NCI-H526 (cell line): ENCODE measurements at places on chromosomes 3 and 15.

DNA sequence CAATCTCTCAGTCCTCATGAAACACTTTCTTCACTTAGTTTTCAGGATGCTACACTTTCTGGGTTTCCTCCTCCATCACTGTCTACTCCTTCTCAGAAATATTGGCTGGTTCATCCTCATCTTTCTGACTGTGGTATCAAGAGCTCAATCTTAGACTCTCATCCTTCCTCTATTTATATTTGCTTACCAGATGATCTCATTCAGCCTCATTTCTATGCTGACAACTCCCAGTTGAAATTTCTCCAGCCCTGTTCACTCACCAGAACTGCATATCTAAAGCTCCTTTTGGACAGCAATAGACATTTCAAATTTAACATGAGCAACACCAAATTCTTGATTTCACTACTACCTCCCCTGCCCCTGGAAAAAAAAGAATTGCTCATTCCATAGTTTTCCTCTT, 48.0 kb upstream of the FBN1 start:
- DNase-seq, result no peak

- DNase-seq, result no peak
Observed at GRCh38 chr3:152997526-152997925, 162.6 kb downstream of the P2RY1 start.

GRCh38 chr3:41260063-41260450, 60.8 kb downstream of the CTNNB1 start:
- DNase-seq, result no peak

DNA sequence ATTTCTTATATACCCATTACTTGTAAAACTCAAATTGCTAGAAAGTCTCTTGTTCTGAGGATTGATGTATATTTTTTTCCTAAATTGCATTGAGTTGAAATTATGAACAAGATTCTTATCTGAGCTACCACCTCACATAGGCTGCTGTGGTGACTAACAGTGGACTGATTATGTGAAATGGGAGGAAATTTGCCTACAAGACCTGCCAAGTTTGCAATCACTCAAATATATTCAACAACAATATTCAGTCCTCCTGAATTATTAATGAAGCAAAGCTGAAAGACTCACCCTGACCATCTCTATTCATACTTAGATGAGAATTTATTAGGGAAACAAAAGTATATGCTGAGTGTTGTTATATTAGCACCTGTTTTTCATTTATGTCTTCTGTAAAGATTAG, 412.6 kb upstream of the SEMA6D start:
- DNase-seq, result peak; percentile 55

DNA sequence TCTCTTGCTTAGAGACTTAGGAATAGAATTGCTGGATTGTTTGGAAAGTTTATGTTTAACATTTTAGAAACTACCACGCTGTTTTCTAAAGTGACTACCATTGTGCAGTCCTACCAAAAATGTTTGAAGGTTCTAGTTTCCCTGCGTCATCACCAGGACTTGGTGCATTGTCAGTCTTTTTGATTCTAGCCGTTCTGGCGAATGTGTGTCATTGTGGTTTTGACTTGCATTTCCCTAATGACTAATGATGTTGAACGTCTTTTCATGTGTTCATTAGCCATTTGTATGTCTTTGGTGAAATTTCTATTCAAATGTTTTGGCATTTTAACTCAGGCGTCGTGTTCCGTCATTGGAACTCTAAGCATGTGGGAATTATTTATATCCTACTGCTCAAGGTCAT, 58.0 kb downstream of the CHD2 start:
- DNase-seq, result no peak

DNA sequence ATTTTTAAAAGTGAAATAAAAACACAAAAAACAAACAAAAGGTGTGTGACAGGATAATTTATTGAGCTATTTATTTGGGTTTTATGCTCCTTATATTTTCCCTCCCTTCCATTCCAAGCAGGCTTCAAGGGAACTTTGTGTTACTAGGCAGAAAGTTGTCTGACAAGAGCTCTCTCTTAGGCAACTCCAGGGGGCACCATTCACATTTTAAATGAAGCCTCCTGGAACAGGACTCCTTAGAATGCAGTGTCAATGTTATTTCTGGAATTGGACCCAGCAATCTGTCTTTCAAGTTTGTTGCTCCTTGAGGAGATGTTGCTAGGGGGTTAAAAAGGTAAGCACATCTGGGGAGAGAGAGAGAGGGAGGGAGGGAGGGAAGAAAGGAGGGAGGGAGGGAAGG, 5.4 kb upstream of the RFX7 start:
- DNase-seq, result peak; percentile 52

GRCh38 chr3:194671511-194671899, 486 bp downstream of the LSG1 start:
- peak; percentile 18 for DNase-seq

- DNase-seq, result no peak
Observed at GRCh38 chr3:42886294-42886822, 10.7 kb upstream of the CYP8B1 start.

DNA sequence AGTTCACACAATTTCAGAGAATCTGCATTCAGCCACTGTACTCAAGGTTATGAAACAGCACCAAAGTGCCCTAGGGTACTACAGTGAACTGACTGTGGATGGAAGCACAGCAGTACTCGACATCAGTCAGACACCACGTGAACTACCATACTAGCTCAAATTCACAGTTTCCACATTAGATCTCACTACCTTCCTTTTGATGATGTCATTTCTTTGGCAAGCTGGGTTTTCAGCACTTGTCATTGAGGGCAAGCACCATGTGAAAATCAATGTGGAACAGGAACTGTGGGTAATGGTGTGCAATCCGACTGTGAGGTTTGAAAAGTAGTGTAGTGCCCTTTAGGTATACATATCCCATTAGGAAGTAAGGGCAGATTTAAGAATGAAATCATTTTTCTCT, 110.5 kb upstream of the BFSP2 start:
- no peak for DNase-seq

- DNase-seq, result no peak
Observed at GRCh38 chr3:156360083-156360482, 194.8 kb downstream of the SSR3 start.

DNA sequence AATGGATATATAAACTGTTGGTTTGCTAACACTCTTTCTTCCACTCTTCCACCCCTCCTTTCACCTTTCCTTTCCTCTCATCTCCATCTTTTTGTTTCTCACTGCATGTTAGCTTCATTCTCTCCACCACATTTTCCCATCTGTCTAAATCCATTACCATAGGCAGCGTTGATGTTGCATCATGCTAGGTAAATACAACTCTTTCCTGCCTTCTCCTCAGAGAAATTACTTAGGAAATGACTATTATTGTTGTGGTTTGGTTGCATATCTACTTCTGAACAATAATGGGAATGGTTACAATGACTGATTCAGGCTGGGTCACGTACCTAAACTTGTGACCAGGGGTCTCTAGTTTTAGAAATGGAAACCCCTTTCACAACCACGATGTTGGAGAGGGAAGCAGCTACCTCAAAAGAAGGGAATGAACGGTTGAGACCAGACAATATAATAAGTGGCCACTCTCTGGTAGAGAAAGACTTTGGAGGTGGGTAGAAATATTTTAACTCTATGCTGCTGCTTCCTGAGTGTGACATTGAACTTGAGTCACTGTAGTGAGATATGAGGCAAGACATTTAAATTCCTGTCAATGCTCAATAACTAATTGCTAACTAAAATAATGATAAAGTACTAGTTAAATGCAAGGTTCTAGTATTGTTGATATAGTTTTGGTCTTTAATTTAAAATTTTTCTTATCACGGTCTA, 314.1 kb upstream of the TGFBR2 start:
- DNase-seq, result no peak

DNA sequence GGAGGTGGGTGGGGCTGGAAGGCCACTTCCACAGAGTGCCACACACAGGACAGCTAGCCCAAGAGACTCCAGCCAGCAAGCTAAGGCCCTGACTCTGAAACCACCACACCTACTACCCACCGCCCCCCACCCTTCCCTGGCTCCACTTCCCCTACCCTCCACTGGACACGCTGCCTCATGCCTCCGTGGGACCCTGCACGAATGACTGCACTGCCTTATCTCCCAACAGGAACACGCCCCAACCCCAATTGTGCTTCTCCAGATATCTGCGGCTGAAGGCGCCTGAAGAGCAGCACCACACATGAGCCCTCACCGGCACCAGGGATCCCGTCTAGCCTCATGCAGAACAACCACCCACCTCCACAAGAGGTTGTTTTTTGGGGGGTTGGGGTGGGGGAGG, 2.7 kb downstream of the LINGO1 start:
- DNase-seq, result no peak

DNA sequence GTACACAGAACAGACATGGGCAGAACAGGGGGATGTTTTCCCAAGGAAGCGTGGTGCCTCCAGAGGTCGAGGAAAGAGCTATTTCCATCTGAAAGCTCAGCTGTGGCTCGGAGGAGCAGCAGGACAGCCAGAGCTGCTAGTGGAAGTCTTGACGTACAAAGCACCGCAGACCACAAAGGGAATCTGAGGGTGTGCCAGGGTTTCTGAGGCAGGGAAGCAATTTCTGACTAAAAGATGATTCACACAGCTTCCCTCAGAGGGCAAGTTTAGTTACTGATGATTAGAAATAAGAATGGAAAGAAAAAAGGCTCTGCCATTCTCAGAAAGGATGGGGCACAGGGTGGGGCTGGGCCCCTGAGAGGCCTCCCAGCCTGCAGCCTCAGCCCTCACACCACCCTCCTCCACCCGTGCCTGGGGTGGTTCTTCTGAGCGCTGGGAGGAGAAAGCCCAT, 45.8 kb upstream of the SEC13 start:
- DNase-seq, result no peak

- no peak for DNase-seq
Observed at GRCh38 chr15:72176159-72176558, 21.4 kb downstream of the GRAMD2A start.

- DNase-seq, result no peak
Observed at GRCh38 chr3:10762116-10762515, 53.9 kb upstream of the SLC6A11 start.
